ENCODE measurements at places on chromosomes 16 and 17.
A peak's percentile ranks its signal among the peaks of the same experiment; 100 is the strongest.

DNA sequence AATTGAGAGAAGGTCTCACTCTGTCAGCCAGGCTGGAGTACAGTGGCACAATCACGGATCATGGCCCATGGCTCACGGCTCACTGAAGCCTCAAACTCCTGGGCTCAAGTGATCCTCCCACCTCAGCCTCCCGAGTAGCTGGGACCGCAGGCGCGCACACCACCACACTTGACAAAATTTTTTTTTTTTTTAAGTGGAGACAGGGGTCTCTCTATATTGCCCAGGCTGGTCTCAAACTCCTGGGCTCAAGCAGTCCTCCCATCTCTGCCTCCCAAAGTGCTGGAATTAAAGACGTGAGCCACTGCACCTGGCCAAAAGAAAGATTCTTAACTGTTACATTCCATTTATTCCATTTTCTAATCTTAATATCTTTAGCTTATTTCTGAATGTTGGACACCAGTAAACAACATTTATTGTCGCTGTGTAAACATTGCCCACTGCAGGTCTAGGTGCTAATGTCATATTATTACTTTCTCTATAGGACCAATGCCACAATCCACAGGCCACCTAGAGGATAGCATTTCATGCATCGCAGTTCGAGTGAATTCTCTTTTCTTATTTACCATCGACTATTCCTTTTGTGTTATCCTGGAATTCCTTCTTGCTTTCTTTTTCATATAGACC, 123.7 kb downstream of the PITPNC1 start:
- no peak for DNase-seq

DNA sequence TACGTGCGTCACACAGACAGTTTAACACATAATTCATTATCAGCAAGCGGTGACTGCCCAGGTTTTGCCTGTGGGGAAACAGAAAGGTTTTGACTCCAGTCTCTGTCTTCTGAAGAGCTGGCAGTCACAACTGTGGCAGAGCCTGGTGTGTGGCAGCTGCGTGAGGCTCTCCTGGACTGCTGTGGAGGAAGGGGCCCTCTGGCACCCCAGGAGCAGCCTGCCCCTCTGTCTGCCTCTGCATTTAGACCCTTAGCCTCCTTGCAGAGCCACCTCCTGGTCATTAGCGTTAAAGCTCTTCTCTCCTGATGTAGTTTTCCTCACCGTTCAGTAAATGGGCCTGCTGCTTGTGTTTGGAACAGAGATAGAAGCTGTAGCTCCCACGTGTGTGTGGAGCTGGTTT, 10.9 kb downstream of the RAB40C start:
- no peak for DNase-seq

- DNase-seq = no peak
These were observed 11.8 kb downstream of the GNAO1 start for GRCh38 chr16:56203052-56203451.

DNA sequence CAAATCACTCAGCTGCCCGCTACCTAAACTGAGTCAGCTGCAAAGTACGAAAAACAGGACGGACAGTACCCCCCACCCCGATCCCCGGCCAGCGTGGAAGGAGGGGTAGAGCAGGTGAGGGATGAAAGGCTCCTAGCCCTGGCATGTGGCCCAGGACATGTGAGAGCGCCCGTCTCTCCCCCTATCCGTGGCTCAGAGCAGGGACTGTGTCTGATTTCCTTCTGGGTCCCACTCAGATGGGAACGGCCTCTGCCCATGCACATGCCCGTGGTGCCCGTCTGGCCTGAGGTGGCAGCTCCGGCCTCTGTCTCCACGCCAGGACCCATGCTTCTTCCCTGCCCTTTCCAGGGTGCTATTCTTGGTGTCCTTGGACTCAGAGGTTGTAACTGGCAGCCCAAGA, 30.2 kb upstream of the RASD1 start:
- DNase-seq = no peak

GRCh38 chr16:4612474-4612931, 2.2 kb downstream of the UBALD1 start:
- no peak for DNase-seq

DNA sequence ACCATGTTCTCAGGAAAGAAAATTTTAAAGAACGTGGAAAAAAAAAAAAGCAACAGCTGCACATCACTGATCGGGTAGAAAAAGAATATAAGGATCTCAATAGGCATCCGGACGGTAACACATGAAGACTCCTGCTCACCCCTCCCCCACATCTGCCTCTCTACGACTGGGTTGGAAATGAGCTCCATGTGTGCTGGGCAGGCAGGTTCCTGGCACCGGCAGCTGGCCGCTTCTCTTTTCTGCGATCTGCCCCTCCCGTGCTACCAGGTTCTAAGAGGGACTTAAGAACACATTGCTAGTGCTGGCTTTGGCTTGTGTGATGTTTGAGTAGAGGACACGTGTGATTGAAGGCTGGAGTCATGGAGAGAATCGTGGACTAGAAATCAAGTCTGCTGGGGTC, 115.5 kb downstream of the AATF start:
- no peak for DNase-seq

GRCh38 chr17:82658796-82659452, 10.7 kb upstream of the WDR45B start:
- DNase-seq = no peak

DNA sequence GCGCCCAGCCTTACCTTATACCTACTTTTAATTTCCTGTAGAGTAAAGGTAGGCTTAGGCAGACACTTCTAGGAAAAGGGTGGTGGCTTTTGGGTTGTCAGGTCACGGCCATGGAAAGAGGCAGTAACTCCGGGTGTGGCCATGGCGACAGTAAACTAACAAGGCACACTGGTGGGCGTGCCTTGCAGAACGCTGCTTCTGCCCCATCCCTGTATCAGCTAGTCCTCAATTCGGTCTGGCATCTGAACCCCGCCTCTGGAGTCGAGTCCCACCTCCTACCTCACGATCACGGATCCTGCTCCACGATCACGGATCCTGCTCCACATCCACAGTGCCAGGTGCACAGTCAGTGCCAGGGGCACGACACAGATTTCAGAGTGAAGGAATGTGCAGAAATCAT, 5.6 kb downstream of the ADCY9 start:
- no peak for DNase-seq

GRCh38 chr16:65312071-65312470, 190.2 kb upstream of the CDH11 start:
- DNase-seq = no peak

DNA sequence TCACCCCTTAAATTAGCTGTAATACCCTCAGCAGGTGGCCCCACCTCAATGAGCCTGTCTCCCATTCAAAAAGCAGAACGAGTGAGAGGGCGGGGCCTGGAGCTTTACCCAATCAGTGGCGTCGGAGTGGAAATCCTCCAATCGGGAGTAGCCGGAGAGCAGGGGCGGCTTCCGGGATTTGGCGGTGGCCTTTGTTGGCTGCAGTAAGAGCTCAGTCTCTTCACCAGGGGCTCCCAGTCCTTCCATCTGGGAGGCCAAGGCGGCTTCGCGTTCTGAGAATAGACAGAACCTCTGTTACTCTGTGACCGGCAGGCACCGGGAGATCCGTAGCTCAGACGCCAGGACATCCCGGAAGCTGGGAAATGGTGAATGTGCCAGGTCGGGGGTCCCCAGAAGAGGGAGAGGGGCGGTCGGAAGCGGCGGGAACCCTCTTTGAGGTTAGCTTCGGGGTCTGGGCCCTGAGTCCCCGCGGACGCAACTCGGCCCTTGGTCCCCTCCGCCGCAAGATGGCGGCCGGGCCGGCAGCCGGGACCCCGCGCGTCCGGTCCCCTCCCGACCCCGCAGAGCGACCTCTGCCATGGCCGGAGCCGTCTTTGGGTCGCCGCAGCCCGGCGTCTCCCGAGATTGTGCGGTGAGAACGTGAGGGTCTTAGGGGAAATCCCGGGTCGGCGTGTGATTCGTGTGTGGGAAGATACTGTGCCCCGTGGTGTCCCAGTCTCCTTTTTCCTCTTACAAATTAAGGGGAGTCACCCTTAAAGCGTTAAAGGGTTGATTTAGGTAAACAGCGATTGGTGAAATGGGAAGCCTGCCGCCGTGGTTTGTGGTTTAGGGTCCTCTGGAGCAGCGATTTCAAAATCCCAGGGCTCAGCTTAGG, 160.3 kb upstream of the ZNF267 start:
- peak; percentile 82 for DNase-seq

DNA sequence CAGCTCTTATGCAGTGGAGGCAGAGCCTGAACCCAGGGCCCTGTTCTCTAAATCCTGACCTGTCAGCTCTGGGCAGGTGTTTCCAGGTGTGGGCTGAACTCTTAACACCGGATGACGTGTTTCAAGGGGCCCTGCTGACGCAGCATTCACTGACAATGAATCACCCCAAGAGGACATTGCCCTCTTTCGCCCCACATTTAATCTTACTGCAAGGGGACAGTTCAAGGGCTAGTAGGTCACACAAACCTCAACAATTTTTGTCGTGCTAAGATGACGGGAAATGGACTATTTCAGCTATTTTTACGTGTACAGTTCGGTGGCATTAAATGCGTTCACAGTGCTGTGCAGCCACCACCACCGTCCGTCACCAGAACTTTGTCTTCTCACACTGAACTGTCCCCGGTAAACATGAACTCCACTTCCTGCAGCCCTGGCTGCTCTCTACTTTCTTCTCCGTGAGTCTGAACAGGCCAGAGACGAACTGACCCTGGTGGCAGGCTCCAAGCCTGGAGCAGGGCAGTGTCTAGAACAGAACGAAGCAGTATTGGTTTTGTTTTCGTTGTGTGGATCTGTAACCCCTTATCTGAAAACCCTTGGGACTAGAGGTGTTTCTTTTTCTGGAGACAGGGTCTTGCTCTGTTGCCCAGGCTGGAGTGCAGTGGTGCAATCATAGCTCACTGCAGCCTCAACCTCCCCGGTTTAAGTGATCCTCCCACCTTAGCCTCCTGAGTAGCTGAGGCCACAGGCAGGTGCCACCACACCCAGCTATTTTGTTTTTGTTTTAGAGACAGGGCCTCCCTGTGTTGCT, 88.4 kb upstream of the CIBAR2 start:
- DNase-seq = no peak

GRCh38 chr16:71499775-71500364, 10.7 kb upstream of the ZNF19 start:
- peak; percentile 50 for DNase-seq

DNA sequence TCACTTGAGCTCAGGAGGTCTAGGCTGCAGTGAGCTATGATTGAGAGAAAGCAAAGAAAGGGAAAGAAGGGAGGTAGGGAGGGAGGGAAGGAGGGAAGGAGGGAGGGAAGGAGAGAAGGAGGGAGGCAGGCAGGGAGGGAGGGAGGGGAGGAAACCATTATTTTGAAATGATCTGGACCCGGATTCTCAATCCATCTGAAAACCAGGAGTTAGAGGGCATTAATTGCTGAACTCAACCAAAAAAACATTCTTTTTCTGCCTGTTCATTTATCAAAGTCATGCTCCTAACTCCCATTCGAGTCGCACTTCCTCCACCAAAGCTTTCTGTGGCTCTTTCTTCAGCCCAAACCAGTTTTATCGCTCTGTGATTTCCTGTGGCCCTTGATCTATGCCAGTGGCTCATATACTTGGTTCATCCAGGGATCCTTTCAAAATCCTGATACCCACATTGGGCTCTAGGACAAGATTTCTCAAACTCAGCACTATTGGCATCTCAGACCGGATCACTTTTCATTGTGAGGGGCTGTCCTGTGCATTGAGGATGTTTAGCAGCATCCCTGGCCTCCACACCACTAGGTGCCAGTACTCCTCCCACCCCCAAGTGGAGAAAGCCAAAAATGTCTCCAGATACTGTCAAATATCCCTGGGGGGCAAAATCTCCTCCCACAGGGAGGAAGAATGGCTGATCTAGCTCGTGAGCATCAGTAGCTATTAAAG, 38.2 kb downstream of the CMTM4 start:
- DNase-seq = no peak

- no peak for DNase-seq
These were observed 61.5 kb upstream of the ZNF750 start for GRCh38 chr17:82901356-82901755.

DNA sequence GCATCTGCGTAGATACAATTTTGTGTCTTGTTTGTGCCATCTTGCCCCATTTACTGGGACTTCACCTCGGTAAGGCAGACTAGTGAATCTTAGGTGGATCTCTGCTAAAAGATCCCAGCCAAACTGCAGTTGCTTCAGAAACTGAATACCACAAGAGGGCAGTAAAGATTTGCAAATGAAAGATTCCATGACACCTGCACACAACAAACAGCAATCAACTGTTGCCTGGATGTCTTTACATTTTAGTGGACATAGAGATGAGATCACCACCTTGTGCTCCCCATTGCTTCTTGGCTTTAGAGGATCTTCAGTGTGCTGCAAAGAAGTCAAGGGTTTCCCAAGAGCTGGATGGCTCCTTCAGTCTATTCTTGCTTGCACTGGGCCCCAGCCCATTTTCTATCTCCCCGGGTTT, 119.2 kb upstream of the CACNG5 start:
- no peak for DNase-seq

GRCh38 chr16:14193316-14193871, 122.3 kb downstream of the MRTFB start:
- DNase-seq = no peak

DNA sequence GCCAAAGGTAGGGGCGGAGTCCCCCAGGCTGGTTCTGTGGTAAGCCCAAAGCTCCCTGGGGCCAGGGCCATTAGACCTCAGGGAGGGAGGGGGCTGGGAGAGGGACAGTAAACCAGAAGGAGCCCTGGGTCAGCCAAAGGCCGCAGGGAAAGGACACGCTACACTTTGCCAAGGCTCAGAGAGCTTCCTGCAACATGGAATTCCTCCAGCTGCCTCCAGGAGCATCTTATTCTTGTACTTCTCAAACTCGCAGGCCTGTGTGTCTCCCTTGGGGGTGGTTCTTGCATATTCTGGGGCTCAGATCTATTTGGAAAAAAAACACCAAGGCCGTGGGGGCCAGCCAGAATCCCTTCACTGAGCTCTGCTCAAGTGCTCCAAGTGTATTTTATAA, 25.1 kb downstream of the AKAP1 start:
- no peak for DNase-seq

- DNase-seq = no peak
These were observed 231.1 kb upstream of the TBX2 start for GRCh38 chr17:61168506-61168905.

DNA sequence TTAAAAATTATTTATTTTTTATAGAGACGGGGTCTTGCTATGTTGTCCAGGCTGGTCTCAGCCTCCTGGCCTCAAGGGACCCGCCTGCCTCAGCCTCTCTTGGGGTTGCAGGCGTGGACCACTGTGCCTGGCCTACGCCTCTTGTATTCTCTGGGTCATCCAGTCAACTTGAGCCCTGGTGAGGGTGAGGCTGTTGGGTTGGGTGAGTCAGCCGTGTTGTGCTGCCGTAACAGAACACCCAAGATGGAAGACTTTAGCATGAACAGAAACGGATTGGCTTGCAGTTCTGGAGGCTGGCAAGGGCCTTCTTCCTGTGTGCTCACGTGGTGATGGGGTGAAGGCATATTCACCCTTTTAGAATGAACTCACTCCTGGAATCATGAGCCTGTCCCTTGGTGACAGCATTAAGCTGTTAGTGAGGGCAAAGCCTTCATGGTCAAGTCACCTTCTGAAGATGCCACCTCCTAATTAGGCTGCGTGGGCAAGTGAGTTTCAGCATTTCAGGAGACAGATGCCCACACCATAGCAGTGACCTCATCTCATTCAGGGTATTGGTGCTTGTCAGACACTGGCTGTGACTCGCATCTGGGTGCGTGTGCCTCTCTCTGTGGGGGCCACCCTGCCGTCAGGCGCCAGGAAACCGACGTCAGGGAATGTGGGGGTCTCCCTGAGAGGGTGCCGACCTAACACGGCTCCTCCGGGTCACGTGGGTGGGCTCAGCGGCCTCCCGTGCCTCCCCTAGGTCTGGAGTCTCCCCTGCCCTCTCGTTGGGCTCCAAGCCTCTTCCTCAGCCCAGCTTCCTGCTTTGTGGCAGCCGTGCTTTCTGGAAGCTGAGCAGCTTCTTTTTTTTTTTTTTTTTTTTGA, 49.8 kb downstream of the WDR45B start:
- no peak for DNase-seq
